ENCODE measurements at places on chromosomes 6 and 20.
A peak's percentile ranks its signal among the peaks of the same experiment; 100 is the strongest.

GRCh38 chr6:104855507-104855906, 4.2 kb downstream of the HACE1 start:
- DNase-seq: no peak

DNA sequence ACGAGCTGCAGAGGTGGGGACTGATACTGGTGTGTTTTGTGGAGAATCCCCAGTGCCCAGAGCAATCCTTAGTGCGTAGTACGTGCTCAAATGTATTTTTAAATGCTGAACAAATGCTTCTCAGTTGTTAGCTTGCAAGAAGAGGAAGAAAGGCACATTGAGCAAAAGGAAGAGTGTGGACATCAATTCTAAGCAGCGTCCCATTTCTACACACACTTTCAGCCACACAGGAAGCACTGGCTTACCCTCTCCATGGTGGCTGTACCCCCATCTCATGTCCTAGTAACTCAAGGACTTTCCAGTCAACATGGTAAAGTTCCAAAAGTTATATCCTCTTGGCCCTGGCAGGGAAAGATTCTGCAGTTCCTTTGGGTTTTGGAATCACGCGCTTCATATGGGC, 98.8 kb upstream of the NXT1 start:
- DNase-seq: no peak

DNA sequence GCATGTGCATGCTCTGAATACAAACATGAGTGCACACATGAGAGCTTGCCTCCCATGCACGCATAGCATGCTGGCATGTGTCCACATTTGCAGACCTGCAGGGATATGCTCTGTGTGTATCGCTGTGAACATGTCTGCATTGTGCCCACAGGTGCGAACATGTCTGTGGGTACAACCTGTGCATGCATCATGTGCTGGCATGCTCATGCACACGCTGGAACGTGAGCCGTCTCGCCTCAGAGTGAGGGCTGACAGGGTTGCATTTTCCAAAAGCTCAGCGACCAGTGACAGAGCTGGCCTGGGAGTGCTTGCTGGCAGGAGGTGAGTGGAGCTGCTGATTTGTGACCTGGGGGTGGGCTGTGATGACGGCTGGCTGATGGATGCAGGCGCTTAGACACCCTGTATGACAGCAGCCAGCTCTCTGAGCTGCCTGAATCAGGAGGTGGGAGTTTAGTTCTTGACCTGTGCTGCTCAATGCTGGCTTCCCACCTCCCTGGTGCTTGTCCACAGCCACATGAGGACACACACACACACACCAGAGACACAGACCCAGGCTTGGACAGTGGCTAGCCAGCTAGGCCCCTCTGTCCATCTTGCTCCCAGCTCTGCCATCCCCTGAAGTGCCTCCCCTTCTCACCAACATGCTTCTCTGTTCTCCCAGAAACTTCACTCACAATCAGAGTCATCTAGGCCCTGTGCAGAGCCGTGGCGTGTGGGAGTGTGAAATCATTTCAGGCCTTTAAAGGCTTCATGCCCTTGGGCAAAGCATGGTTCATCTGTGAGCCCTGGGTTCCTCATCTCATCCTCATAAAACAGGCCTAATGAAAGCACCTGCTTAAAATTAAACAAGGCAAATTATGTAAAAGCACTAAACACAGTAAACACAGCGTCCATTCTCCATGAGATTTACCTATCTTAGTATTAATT, 51.4 kb downstream of the CD40 start:
- no peak for DNase-seq

DNA sequence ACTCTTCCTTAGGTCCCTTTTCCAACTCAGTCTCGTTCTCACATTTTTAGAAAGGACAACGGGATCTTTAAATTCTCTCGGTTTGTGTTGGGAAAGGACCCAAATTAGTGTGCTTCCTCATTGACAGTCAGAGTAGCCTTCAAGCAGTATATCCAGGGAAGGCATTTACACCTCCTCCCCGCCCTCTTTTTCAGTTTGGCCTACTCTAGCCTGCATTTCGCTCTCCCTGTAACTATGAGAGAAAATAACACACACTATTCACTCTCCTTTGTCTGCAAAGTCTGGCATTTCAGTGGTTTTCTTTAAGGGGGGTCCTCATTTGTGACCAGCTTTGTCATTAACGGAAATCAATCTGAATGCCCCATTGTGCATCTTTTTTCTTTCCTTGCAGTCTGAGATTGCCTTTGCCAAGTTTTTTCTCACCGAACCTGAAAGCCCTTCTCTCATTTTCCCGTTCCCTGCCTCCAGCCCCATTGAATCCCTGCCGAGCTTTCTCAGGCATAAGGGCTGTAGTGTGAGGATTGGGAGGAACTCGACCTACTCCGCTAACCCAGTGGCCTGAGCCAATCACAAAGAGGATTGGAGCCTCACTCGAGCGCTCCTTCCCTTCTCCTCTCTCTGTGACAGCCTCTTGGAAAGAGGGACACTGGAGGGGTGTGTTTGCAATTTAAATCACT, 393 bp upstream of the FABP7 start:
- DNase-seq: no peak

DNA sequence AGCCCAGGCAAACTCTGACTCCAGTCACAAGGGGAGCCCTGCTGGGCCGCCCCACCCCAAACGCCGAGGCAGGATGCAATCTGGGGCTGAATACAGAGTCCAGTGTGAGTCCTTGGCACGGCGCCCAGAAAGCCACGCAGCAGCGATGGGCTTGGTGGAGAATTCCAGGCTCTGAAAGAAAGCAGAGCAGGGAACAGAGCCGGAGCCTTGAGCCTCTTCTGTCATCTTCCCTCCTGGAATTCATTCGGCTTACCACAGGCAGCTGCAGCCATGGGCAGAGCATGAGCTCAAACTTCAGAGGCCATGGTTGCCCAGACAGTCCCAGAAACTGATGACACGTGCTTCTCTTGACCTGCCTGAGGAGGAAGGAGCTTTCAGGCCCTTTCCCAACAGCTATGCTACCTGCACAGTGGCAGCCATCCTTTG, 441.1 kb upstream of the JARID2 start:
- no peak for DNase-seq

- DNase-seq: no peak
Observed at GRCh38 chr6:137982418-137983189, 115.5 kb downstream of the TNFAIP3 start.

- no peak for DNase-seq
Observed at GRCh38 chr6:136927292-136927691, 5.2 kb downstream of the SLC35D3 start.

GRCh38 chr6:35178932-35179832, 34.6 kb upstream of the SCUBE3 start:
- DNase-seq: no peak

- no peak for DNase-seq
Observed at GRCh38 chr6:66740346-66740745, 1033.3 kb upstream of the EYS start.

DNA sequence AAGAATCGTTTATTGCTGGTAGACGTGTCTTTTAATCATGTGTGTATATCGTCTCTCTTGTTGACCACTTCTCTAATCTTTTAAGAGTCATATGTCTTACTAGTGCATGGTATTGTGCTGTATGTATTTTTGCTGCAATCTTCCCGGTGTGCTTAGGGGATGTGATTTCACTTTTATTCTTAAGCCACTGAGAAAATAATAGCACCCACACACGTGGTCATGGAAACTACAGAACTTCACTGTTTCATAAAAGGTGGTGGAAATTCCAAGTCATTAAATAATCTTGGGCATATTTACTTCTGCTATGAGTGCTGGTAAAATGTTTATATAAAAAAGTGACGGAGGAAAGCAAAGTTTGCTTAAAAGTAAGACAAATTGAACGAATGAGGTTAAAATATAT, 3.0 kb upstream of the CDYL start:
- no peak for DNase-seq

GRCh38 chr20:11232896-11233295, 559.1 kb upstream of the JAG1 start:
- DNase-seq: no peak

- DNase-seq: no peak
Observed at GRCh38 chr6:85418059-85418458, 31.8 kb upstream of the NT5E start.

GRCh38 chr6:139475241-139475640, 100.8 kb upstream of the CITED2 start:
- no peak for DNase-seq

- no peak for DNase-seq
Observed at GRCh38 chr6:148316308-148316707, 26.3 kb upstream of the SASH1 start.

GRCh38 chr20:17568972-17569521, 828 bp upstream of the DSTN start:
- no peak for DNase-seq

- no peak for DNase-seq
Observed at GRCh38 chr6:169454872-169455204, 201.2 kb upstream of the THBS2 start.

GRCh38 chr6:63649269-63649668, 13.7 kb downstream of the PHF3 start:
- DNase-seq: no peak

GRCh38 chr6:129662980-129663431, 47.0 kb downstream of the ARHGAP18 start:
- no peak for DNase-seq

GRCh38 chr6:84768442-84769174, 4.2 kb upstream of the TBX18 start:
- DNase-seq: no peak

DNA sequence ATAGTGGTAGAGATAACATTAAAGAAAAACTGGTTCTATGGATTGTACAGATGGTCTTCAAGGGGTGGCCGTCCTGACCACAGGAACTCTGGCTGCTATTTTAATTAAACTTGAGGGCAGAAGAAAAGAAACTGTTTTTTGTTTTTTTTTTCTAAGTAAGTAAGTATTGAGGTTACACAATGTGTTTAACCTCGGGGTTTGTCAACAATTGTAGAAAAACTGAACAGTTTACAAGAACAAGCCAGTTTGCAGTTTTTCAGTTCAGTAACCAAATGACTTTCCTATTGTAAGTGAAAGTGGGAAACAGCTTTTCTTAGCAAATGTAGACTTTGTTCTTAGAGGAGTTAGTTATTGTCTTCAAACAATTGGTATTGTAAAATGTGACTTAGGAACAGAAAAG, 77.0 kb downstream of the PLCB1 start:
- DNase-seq: no peak

- no peak for DNase-seq
Observed at GRCh38 chr6:158077676-158078075, 90.4 kb downstream of the SERAC1 start.

DNA sequence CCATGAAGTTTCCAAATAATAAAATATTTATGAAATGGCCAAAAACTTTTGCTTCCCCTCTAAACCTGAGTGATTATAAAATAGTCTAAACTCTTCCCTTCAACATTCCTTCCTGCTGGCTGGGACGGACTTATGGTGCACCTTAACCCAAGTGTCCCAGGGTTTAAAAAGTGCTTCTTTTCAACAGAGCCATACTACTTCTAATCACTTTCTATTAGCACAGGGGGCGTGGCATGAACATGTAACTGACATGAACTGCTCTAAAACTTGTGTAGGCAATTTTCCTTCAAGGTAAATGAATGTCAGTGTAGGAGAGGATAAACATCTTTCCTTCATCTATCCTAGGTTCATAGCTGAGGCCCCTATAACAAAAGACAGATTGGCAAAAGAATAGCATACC, 163.6 kb upstream of the RIMS1 start:
- no peak for DNase-seq

DNA sequence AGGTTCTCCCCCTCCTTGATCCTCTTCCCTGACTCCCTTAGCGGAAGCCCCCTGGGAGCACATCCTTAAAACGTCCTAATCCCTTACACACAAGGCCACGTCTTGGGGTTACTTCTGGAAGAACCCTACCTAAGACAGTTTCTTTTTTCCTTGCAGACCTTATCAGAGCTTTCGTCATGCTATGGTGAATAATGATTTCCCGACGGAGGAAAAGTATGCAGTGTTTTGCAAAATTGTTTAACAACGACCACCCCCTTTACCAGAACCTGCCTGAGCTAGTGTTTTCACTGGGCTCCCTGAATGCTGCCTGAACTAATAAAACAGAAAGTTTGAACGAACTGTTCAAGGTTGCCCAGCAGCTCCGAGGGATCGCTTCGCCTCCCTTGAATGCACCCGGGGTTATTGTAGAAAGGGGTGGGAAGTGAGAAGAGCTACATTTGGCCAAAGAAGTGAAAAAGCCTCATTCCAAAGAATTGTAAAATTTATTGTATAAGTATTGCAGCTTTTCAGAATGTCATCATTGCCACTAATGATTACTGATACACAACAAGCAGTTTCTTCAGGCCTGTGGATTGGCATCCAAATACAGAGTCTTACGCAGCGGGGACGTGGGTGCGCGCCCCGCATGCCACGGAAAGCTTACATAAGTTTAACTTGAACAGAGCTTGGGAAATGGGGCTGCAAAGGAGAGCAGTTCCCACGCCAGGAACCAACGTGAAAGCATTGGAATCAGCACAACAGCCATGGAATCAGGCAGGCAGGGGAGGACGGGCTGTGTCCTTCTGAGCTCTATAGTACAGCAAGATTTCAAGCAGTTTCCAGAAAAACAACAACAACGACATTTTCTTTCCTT, 27.9 kb upstream of the ZBP1 start:
- DNase-seq: no peak

- DNase-seq: no peak
Observed at GRCh38 chr6:71544028-71544427, 255.4 kb downstream of the OGFRL1 start.

GRCh38 chr20:36461600-36462439, 79.5 kb upstream of the MYL9 start:
- peak; percentile 46 for DNase-seq

DNA sequence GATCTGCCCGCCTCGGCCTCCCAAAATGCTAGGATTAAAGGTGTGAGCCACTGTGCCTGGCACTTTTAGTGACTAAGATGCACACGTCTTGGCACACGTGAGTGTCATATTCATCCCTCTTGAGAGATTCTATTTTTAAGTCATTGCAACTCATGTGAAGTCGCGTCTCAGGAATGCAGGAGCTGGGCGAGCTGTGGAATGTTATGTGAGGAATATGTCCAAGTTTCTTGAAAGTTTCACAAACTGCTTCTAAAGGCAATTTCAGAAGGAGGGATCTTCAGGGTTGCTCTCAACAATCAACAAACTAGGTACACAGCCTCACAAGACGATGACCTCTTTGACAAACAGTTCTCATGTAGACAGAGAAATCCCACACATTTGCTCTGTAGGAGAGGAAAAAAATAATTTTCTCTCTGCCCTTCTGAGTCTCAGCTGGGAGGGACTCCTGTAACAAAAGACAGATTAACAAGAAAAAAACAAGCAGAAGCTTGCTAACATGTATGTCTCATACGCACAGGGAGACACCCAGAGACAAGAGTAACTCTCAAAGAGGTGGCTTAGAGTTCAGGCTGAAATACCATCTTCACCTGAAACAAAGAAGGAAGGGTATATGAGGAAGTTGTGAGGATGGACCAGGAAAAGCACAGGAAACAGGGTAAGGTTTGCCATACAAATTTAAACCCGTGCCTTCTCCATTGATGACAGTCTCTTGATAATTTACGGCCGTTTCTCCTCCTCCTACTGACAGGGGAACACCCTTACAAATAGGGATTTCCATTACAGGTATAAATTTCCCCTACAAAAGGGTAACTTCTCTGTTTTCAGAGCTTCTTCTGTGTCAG, 45.3 kb upstream of the FAM50B start:
- DNase-seq: no peak

- DNase-seq: no peak
Observed at GRCh38 chr6:20238688-20239587, 26.7 kb upstream of the MBOAT1 start.
